ENCODE measurements at places on chromosomes 1 and 21.

DNA sequence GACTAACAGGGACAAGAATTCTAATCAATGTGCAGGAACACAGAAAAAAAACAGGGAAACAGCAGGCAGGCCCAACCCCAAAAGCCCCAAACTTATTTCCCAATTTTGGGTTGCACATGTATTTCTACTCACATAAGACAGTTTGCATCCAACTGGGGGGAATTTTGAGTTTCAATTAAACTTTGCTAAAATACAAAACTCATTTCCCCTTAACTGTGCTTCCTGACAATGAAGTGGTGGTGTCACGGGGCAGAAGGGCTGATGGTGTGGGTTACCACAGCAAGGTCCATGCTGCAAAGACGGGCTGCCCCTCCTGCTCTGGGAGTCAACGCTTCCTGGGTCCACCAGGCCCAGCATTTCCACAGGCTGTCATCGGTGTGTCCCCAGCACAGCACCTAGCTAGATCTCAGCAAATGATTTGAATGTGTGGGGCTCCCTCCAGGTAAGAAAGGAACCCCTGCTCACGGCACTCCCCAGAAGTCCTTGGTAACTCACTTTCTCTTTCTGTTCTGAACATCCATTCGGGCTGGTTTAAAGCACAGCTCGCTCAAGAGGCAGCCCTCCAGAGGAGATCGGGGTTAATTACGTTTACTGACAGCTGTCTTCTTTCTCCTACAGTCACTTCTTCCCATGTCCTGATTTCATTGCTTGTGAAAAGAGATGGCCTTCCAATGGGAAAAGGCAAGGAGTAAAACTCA lies 27.4 kb downstream of the HIVEP3 start:
- no peak for DNase-seq

- no peak for DNase-seq
These were observed 491.1 kb downstream of the KIF26B start for GRCh38 chr1:245645894-245646293.

DNA sequence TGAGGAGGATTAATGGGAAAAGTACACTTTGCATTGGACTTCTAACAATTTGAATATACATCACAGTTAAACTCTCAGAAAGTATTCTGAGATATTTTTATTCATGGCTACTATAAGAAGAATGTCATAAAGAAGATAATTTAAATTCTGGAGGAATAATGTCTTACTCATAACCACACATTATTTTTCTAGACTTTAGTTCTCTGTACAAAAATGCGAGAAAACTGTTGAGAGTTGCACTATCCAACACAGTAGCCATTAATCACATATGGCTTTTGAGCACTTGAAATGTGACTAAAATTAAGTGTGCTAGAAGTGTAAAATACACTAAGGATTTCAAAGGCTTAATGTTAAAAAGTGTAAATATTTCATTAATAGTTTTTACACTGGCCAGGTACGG lies 53.8 kb downstream of the CRB1 start:
- DNase-seq: no peak

GRCh38 chr1:228145463-228146416 lies 4.0 kb upstream of the GJC2 start:
- no peak for DNase-seq

- DNase-seq: no peak
These were observed 91.2 kb downstream of the UBIAD1 start for GRCh38 chr1:11364170-11364569.

GRCh38 chr1:28506907-28507246 lies 1.0 kb downstream of the RCC1 start:
- no peak for DNase-seq

GRCh38 chr21:43824333-43825241 lies 35.2 kb downstream of the RRP1 start:
- no peak for DNase-seq

GRCh38 chr1:96524100-96524499 lies 197.5 kb upstream of the PTBP2 start:
- DNase-seq: no peak

DNA sequence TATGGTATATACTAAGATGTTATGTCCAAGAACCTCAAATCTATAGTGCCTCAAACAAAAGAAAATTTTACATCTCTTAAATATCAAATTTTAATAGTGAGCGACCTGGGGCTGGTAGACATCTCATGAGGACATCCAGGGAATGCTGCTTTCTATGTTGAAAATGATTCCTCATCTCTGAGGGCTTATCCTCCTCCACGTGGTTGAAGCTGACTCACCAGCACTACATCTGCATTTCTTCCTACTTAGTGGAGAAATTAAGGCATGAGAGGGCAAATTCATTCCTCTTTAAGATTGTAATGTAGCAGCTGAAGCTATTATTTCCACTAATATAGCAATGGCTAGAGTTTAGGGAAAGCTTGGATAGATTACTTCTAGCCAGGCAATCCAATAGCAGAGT lies 529.5 kb downstream of the COL11A1 start:
- DNase-seq: no peak

DNA sequence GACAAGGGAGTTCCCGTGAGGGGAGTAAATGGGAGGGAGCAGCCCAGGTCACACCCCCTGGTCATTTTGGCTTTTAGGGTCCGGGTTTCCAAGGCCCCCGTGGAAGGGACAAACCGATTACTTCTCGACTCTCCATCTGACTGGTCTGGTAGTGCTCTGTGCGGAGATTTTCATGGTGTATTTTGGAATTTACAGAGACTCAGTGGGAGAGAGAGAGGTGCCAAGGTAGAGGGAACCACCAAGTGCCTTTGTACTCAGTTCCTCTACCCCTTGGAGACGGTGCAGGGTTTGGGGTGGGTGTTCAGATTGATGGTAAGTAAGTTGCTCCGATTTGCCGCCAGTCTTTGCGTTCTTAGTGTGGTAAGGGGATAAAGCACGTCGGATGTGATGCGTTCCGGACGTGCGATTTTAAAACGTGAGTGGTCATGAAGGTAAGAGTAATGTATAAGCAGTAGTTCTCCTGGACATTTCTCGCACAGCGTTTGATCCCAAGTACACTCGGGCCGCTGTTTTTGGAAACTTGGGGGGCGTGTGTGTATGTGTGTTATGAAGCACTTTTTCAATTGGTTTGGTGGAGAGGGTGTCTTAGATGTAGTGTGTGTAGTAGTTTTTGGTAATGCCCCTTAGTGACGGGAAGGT lies 682 bp downstream of the SUCO start:
- DNase-seq: no peak
